ENCODE measurements at places on chromosomes 16 and 17.

DNA sequence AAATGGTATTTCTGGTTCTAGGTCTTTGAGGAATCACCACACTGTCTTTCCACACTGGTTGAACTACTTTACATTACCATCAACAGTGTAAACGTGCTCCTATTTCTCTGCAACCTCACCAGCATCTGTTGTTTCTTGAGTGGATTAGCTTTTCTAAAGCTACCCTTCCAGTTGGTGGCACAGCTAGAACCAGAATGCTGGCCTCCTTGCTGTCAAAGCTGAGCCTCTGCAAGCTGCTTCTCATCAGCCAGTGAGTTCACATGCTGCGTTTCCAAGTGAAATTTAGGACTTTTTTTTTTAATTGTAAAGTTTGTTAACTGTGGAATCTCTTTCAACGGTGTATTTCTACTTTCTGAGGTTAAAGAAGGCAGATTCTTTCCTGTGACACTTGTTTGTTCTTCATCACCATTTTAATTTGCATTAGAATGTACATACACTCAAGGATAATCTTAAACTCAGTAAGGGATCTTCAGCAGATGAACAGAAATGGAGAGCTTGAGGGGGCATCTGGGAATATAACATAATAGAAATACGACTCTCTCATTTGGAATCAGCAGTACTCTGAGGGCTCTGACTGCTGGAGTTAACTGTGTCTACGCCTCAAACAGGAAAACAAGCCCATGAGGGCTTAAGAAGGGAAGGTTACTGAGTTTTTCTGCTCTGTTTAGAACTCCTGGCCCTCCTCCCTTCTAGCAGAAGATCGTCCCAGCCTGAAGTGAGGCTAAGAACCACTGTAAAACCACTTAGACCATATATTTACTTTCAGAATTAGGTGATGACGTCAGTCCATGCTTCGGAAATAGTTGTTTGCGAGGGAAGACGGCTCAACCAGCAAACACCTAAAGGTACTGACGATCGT lies 148.4 kb upstream of the FAM20A start:
- DNase-seq: no peak

GRCh38 chr17:77242118-77242851 lies 101.5 kb downstream of the SEC14L1 start:
- no peak for DNase-seq

- no peak for DNase-seq
Observed at GRCh38 chr16:64250866-64251265, 871.0 kb downstream of the CDH11 start.

DNA sequence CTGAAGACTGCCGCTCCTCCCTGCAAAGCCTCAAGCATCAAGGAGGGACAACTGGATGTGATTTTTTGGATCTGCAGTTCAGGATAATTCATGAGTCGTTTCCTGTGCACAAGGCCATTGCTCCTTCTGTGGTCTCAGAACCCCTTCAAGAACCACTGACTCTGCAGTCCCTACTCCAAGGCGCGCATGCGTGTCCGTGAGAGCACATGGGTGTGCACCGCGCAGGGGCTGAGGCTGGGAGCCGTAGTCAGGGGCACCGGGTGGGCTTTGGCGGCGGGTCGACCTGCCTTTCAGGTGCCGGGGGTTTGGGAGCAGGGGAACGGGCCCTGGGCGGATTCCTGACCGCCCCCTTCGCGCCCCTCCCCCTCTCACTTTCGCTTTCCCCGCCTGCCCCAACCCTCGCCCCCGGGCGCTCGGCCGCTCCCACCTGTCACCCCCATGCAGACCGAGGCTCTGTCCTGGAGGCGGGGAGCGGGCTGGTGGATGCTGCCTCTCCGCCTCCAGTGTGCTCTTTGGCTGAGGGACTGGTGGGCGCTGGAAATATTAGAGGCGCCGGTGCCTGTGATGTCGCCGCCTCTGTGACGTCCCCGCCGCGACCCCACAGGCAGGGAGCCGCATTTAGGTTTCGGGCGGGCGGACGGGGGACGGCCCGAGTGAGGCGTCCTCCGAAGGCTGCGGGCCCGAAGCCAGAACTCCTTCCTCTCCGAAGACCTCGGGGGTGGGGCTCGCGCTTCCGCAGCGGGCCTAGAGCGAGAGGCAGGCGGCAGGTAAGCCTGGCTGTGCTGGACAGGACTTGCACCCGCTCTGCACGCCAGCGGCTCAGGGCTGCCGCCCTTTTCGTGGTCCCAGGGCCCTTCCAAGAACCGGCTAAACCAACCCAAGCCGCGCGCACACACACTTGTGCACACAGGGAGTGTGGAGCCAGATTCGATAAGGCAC lies at the start of gene SPATA32:
Gene SPATA32, minus strand, starts transcription at position 518 of the 939 bp plus-strand sequence. Its CDS starts 78 bp downstream, at position 440.
- DNase-seq: peak; percentile 62

- no peak for DNase-seq
Observed at GRCh38 chr17:45834471-45835396, 9.9 kb upstream of the SPPL2C start.

DNA sequence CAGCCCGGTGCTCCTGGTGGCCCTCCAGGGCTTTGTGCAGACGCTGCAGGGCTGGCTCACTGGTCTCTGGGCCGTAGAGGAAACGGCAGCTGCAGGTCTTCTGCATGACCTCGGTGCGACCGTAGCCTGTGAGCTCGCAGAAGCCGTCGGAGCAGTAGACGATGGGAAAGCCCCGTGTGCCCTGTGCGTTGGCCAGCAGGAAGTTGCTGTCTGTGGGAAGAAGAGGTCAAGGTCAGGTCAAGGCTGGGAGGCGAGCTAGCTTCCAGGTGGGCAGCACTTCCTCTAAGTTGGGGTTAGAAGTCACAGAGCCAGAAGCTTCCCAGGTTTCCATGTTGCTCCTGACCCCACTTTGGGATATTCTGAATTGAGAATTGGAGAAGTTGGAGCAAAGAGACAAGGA lies 2.1 kb downstream of the KCNH4 start:
- no peak for DNase-seq

DNA sequence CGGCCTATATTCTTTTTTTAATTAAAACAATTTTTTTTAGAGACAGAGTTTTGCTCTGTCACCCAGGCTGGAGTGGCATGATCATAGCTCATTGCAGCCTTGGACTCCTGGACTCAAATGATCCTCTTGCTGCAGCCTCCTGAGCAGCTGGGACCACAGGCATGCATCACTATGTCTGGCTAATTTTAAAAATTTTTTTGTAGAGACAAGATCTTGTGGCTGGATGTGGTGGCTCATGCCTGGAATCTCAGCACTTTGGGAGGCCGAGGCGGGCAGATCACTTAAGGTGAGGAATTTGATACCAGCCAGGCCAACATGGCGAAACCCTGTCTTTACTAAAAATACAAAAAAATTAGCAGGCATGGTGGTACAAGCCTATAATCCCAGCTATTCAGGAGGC lies 54.8 kb upstream of the MSI2 start:
- DNase-seq: no peak

DNA sequence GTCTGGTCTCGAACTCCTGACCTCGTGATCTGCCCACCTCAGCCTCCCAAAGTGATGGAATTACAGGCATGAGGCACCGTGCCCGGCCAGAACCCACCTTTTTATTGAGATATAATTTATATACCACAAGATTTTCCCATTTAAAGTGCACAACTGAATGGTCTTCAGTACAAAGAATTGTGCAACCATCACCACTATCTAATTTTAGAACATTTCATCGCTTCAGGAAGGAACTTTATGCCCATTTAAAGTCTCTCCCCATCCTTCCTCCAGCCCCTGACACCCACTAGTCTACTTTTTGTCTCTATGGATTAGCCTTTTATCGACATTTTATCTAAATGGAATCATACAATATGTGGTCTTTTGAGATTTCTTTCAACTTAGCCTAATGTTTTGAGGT lies 25.4 kb upstream of the HELZ start:
- DNase-seq: no peak

GRCh38 chr17:7097940-7098339 lies 16.7 kb downstream of the ASGR2 start:
- DNase-seq: no peak

DNA sequence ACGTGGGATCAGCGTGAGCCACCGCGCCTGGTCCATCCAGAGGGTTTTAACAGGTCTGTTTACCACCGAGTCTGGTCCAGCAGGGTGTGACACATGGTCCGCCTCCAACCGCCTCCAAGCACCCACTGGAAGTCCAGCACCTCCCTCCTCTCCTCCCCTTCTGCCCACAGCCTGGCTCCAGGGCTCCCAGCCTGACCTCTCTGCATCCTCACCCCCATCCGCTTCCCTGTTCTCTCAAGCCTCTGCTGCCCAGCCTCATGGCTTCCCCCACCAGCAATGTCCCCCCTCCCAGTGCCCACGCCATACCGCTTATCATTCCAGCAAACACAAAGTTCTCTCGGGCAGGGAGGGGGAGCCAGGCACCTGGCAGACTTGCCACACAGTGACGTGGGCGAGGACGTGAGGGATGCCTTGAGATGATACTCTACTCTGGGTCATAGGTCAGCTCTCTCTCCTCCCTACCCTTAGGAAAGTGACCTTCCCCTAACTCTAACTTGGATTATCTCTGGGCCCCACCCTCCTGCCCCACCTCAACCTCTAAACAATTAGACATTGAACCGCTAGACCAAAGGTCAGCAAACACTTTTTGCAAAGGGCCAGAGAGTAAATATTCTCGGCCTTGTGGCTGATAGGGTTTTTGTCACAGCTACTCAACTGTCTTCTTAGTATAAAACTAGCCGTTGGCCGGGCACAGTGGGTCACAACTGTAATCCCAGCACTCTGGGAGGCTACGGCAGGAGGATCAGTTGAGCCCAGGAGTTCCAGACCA lies 23.1 kb downstream of the CDC42EP4 start:
- no peak for DNase-seq

DNA sequence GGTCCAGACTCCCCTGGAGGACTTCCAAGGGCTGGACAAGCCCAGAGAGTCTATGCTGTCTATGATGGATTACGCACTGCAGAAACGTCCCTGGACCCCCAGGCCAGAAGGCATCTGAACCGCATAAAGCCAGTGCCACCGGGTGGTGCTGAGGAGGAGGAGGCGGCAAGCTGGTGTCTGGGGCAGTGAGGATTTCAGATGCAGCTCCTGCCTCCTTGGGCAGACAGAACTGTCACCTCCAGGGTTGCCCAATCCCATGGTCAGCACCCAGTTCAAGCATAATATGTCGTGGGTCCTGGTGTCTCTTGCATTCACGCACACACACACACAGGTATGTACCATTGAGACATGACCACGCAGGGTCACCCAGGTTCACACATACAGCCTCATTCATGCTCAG lies 25.6 kb downstream of the RAP1GAP2 start:
- no peak for DNase-seq

DNA sequence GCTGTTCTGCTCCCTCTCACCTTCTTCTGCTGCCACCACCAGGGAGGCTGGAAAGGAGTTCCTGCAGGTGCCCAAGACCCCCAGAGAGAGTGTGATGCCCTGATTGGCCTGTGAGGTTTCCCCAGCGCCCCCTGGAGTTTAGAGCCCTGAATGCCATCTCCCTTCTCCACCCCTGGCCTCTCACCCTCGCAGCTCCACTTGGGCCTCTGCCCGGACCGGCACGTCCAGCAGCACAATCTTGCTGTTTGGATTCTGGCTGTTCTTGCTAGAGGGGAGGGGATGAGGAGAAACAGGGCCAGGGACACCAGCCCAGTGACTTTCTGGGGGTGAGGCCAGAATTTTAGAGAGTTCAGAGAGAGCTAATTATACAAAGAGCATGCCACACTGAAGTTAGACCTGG lies 12.5 kb upstream of the FAM171A2 start:
- DNase-seq: no peak

DNA sequence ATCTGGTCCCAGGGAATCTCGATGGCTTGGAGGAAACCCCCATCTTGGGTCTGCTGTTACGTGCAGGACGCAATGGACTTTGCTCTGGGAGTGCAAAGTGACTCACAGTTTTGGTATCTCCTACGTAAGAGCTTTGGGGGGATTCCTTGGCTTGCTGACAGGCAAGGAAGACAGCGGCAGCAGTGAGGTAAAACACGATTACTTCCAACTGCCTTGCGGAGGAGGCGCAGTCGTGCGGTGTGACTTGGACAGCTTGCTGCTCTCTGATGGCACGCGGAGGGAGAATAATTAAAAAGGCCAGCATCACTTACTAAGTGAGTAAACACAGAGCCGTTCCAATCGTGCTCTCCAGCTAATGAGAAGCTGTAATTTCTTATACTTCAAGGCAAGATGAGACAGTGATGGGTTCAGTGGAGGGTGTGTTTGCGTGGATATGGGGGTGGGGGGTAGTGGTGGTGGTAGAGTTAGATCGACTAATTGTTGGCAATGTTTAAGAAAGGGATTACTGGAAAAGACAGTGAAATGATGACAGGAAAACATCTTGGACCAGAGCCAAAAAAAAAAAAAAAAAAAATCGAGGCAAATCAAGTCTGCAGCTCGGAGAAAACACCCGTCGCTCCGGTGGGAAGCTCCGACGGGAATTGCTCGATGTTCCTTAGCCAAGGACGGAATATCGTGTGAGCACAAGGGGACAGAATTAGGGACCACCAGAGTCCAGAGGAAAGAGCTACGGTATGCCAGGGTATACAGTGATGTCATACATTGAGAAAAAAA lies 184.8 kb upstream of the ZFHX3 start:
- no peak for DNase-seq

DNA sequence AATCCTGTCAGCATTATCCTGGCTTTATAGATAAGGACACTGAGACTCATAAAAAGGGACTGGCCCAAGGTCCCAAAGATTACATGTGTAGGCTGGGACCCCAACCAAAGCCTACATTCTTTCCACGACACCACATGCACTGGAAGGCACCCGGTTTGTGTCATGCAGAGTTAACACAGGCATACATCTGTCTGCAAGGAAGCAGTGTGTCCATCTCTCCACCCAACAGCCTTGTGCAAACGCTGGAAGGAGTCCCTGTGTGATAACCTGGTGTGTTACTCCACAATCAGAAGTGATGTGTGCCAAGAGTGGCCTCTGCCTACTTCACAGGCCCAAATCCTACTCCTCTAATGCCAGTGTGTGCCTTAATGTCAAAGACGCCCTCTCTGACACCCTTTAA lies 139.8 kb downstream of the PARN start:
- no peak for DNase-seq

- DNase-seq: no peak
Observed at GRCh38 chr17:15999974-16000827, 577 bp downstream of the TTC19 start.

DNA sequence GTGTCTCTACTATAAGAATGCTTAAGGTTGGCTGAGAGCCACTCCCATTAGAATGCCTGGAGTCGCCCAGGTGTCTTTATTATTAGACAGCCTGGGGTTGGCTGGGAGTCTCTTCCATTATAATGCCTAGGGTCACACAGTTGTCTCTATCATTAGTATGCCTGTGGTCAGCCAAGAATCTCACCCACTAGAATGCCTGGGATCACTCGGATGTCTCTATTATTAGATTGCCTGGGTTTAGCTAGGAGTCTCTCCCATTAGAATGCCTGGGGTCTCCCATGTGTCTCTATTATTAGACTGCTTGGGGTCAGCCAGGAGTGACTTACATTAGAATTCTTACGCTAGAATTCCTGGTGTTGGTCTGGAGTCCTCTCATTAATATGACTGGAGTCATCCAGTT lies 2255.3 kb downstream of the TP53TG3F start:
- DNase-seq: no peak

GRCh38 chr17:77849239-77849638 lies 109.3 kb upstream of the TNRC6C start:
- DNase-seq: no peak

DNA sequence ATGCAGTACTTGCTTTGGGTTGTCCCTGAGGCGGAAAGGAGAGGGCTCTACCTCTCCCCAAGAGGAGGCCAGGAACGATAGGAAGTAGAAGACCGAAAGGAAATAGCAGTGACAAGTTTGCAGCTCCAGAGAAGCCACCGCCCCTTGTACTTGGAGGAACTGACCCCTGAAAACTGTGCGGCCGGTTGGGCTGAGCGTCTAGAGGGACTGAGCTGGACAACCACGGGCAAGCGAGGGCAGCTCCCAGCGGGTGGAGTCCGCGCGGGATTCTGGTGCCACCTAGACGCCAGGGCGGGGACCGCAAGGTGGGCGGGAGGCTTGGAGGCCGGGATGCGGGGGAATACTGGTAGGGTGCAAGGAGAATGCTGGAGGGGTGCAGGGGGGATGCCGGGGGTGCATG lies 1.3 kb upstream of the SLC6A4 start:
- DNase-seq: no peak

Data from activated CD4-positive, alpha-beta T cell treated with anti-CD3 and anti-CD28 coated beads, Interleukin-2, amount 50 U/mL, for 1 hour (primary cell).